NCI-H1694 treated with DMSO at 0.1 percent for 48 hours (cell line): ENCODE measurements at places on chromosomes 16 and 17.

DNA sequence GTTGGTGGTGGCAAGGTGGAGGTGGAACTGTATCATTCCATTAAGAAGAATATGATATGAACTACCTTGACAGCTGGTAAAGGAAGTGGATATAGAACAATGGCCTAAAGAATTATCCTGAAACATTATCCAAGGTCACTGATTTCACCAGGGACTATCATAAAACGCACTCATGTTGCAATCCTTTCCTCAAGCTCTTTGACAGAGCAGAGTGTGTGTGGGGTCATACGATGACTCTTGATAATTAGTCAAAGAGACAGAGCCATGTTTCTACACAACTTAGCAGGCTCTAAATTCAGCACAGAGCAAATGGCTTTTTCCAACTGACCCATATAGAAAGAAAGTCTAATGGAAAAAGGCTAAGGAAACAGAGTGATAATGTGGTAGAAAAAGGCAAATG is 126.4 kb upstream of the ANKFN1 start:
- no peak for DNase-seq

GRCh38 chr17:40361925-40362695 is 2.4 kb downstream of the GJD3 start:
- DNase-seq = no peak

GRCh38 chr17:1720856-1721386 is 3.6 kb upstream of the WDR81 start:
- DNase-seq = peak; percentile 20

DNA sequence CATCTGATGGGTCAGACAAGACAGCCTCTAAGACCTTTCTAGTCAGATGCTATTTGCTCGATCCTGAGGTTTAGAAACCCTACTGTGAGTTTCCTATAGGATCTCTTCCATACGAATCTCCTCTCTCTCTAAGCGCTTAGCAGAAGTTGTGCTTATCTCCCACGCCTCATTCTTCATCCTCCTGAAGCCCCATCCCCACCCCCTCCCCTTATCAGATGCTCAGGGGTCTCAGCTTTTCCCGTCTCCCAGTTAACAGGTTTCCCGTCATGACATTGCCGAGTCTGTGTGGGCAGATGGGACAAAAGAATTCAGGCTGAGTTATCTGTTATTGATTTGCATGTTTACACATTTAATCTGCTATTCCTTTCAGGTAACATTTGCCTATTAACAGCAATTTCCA is 99.0 kb upstream of the PIRT start:
- no peak for DNase-seq

DNA sequence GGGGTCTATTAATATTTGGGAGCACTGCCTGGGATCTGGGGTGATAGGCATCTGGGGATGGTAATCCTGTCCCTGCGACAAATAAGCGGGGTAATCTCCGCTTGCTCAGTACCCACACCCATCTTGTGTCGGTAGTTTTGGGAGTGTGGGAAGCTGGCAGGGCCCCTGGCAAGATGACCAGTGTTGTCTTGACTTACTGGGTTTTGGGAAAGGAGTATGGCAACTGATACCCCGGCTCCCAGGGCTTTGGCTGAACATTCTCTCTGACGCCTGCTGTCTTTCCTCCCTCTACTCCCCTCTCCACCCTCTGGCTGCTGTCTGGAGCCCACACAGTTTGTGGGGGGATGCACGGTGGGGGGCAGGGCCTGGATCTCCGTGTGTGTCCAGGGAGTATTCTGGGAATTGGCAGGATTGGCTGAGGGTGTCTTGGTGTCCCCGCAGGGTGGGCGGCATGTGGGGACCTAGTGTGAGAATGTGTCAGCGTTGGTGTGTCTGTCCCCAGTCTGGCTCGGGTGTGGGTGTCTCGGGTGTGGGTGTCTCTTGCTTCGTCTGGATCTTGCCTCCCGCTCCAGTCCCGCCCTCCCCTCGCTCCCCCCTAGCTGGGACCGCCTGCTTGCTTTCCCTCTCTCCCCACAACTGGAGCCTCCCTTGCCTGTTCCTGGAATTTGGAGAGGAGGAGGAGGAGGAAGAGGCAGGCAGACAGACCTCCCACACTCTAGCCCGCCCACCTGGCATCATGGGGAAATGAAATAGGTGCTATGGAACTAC is 12.0 kb downstream of the RARA start:
- no peak for DNase-seq

DNA sequence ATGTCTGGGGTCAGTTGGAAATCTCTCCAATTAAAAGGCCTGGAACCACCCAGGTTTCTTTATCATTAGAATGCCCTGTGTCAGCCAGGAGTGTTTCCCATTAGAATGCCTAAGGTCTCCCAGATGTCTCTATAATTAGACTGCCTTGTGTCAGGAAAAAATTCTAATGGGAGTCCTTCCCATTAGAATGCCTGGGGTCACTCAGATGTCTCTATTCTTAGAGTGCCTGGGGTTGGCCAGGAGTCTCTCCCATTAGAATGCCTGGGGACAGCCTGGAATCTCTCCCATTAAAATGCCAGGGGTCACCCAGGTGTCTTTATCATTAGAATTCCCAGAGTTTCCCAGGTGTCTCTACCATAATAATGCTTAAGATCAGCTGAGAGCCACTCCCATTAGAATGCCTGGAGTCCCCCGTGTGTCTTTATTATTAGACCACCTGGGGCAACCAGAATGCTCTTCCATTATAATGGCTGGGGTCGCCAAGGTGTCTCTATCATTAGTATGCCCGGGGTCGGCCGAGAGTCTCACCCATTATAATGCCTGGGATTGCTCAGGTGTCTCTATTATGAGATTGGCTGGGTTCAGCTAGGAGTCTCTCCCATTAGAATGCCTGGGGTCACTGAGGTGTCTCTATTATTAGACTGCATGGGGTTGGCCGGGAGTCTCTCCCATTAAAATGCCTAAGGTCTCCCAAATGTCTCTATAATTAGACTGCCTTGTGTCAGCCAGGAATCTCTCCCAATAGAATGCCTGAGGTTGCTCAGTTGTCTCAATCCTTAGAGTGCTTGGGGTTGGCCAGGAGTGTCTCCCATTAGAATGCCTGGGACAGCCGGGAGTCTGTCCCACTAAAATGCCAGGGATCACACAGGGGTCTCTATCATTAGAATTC is 2254.6 kb downstream of the TP53TG3F start:
- DNase-seq = no peak

GRCh38 chr16:82701442-82701955 is 74.7 kb downstream of the CDH13 start:
- DNase-seq = no peak

DNA sequence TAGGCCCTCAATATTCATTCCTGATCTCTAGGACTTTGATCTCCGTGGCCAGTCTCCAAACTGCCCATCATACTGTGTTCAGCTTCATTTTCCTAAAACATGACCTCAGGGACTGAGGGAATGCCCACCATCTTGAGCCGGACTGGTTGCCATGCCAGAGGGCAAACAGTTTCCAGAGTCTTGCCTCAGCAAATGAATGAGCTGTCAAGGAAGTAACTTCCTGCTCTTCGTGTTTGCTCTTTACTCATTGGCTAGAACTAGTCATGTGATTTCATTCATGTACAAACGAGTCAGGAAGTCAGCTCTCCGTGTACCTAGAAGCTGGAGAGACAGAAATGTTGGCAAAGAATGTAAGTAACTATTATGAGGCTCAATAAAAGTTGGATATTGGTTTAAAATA is 50.2 kb downstream of the ANKFN1 start:
- DNase-seq = no peak

- no peak for DNase-seq
These were observed 40.4 kb downstream of the TNFRSF13B start for GRCh38 chr17:16931318-16932060.

DNA sequence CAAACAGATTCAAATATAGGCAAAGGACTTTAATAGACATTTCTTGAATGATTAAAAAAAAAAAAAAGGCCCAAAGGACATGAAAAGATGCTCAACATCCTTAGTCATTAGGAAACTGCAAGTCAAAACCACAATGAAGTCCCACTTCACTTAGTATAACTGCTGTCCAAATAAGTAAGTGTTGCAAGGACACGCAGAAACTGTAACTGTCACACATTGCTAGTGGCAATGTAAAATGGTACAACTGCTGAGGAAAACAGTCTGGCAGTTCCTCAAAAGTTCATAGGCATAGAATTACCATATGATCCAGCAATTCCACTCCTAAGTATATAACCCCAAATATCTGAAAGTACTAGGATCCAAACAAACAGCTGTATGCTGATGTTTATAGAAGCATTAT is 112.7 kb downstream of the BRIP1 start:
- no peak for DNase-seq

- no peak for DNase-seq
These were observed 1006.7 kb upstream of the GOT2 start for GRCh38 chr16:59740858-59741257.

DNA sequence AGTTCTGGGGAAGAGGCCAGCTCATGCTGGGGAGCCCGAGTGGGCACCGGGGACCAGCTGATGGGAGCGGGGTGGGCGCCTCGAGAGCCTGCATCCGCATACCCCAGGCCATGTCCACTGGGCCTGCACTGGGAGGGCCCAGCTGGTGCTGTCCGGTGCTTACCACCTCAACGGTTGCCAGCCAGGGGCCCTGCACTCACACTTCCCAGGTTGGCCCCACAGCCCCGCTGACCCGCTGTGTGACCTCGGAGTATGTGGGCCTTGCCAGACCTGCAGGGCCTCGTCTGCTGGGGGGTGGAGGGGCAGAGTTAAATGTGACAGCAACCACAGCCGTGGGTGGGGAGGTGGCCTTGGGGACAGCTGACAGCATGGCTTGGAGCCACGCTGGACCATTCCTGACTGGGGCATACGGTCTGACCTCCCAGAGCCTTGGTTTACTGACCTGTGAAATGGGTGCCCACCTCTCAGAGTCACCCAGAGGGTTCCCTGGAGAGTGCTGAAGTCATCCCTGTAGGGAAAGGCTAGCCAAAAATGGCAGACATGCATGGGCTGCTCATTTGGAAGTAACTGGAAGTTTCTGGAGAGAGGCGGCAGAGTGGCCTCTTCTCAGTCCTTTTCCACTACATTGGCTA is 5.4 kb upstream of the GAA start:
- no peak for DNase-seq

- no peak for DNase-seq
These were observed 57.3 kb upstream of the MON1B start for GRCh38 chr16:77133706-77134105.

DNA sequence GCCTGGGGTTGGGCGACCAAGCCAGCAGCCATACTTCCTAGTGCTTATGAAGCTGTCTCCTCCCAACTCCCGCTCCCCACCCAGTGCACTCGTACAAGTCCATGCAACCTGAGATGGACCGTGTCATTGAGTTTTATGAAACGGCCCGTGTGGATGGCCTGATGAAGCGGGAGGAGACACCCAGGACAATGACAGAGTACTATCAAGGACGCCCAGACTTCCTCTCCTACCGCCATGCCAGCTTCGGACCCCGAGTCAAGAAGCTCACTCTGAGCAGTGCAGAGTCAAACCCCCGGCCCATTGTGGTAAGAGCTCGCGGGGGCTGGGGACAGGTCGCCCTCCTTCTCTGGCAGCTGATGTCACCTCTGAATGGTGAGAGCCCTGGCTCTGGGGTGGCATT is 11.0 kb upstream of the KATNB1 start:
- DNase-seq = no peak

DNA sequence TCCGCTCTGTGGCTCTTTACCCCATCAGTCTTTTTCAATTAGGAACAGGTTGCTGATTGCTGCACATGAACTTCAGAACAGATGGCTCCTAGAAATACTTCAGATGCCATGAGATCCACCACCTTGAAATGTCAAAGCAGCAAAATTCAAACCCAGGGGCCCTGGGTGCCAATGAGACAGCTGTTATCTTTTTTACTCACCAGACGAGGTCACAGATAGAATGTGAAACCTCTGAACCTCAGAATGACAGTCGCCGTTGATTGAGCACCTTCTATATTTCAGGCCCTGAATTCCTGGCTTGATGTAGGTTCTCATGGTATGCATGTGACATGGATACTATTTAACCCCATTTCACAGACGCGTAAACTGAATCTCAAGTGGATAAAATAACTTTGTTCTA is 63.0 kb downstream of the MAF start:
- DNase-seq = no peak

DNA sequence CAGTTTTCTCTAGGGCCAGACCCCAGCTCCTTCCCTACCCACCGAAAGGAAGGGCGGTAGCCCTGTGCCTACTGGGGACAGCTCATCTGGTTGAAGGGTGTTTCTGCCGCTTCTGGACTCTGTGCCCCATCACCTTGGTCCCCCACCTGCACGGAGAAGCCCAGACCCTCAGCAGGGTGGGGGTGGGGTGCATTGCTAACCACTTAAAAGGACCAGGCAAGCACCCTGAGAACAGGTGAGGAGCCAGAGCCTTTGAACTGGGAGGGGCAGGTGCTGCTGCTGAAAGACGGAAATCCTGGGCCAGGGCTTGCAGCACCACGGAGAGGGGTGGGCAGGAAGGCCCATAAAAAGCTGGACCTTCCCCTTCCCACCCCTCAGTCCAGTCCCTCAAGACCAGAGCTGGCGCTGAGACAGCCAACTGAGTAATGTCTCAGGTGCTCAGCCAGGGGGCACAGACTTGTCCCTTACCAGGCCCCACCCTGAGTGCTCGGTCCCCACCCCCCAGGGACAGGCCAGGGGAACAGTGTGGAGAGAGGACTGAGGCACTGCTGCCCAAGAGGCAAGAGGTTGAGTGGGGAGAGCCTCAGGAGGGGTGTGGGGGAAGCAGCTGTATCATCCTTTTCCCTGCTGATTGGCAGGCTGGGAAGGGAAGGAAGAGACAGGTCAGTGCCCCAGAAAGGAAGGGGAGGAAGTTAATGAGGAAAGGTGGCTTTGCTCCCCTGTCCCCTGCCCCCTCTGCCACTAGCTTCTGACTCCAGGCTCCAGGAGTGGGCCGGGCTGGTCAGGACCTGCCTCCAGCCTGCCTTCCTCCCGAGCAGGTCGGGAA is 10.9 kb upstream of the SP2 start:
- DNase-seq = no peak

- no peak for DNase-seq
These were observed 20.0 kb upstream of the HERPUD1 start for GRCh38 chr16:56911771-56912571.

GRCh38 chr17:53472586-53472985 is 350.1 kb upstream of the KIF2B start:
- DNase-seq = no peak

DNA sequence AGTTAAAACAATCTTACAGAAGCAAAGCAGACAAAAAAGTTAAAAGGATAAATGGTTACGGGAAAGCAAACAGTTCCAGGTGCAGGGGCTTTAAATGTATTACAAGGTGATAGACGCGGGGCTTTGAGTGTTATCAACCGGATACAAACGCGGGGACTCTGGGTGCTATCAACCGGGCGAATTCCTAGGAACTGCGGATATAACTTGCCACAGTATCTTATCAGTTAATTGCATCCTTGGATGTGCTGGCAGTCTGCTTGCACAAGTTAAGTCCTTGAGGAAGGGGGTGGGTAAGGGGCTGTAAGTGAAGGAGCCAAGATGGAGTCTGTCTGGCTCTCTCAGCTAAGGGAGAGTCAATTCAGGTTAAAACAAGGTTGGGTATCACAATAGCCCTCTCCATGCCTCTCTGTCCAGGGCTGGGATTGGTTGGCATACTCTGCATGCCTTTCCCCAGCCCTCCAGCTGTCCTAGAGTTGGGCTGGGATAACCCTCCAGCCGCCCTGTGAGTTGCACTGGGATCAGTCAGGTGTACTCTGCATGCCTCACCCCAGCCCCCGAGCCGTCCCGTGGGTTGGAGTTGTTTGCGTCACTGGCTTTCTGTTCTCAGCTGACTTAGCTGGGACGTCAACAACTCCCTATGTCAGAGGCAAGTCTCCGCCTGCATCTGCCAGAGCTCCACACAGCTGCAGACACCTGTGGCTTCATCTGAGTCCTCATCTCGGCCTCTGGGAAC is 40.9 kb downstream of the TMEM235 start:
- peak; percentile 5 for DNase-seq

GRCh38 chr17:81084680-81085419 is 49.9 kb downstream of the BAIAP2 start:
- no peak for DNase-seq
